Activated CD8-positive, alpha-beta memory T cell treated with anti-CD3 and anti-CD28 coated beads for 4 hours (primary cell): ENCODE measurements at places on chromosomes 13 and 19.

GRCh38 chr19:33697766-33698165 is 76.0 kb downstream of the CHST8 start:
- DNase-seq = no peak

GRCh38 chr19:48481846-48482639 is 12.9 kb downstream of the CYTH2 start:
- no peak for DNase-seq

DNA sequence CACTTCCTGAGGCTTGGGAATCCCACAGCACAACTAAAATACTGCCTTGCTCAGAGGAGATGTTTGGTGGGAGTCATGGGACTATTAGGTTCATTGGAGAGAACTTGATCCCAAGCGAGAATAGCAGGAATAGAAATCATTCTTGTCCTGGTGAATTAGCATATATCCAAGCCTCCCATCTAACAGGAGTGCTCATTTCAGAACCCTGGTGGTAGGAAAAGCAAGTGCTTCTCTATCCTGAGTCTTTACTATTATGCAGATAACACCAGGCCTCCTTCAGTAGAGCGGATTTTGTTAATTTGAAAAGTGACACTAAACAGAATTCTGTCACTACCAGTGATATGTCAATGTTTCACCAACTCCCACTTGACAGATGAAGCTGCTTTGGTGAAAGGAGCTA is 199.5 kb downstream of the ATP8A2 start:
- no peak for DNase-seq

- DNase-seq = no peak
Observed at GRCh38 chr13:113598481-113598880, 13.9 kb downstream of the TFDP1 start.

- DNase-seq = no peak
Observed at GRCh38 chr13:100789968-100790367, 115.4 kb upstream of the TMTC4 start.

DNA sequence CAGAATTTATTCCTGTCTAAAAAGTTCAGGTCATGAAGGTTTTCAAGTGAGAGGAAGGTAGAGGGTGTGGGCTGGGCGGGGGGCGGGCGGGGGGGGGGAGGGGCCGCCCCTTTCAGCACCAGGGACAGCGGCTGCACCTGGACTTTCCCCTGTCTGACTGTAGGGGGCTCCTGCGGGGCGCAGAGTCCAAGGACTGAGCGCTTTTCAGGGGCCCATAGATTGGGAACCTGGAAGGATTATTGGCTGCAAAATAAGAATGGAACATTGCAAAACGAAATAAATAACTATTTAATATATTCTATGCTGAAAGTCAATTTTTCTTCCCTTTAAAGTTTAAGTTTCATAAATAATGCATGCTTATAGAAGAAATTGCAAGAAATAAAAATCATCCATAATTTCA is 8.9 kb upstream of the CYP4F3 start:
- DNase-seq = peak; percentile 4

GRCh38 chr13:73036566-73036965 is 22.2 kb upstream of the KLF5 start:
- DNase-seq = no peak

DNA sequence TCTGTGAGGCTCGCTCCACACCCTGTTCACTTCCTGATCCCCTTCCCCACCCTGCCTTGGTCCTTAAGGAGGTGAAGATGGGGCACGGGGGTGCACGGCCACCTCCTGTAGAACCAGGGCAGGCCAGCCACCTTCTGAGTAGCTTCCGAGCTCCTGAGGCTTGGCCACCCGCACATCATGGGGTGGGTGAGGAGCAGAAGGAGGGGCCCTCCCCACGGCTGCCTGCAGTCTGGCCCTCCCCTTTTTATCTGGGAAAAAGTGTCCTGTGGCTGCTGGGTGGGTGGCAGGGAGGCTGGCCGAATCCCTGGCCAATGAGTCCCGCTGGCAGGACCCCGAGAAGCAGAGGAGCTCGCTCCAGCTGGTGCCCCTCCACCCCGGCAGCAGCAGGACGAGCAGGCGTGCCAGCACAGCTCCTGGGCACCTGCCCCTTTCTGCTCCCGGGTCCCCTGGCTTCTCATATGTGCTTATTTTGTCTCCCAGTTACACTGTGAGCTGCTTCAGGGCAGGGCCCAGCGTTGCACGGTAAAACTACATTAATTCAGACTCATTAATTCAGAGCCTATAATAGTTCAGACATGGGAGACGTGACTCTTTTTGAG is 135.0 kb downstream of the KDM4B start:
- no peak for DNase-seq

DNA sequence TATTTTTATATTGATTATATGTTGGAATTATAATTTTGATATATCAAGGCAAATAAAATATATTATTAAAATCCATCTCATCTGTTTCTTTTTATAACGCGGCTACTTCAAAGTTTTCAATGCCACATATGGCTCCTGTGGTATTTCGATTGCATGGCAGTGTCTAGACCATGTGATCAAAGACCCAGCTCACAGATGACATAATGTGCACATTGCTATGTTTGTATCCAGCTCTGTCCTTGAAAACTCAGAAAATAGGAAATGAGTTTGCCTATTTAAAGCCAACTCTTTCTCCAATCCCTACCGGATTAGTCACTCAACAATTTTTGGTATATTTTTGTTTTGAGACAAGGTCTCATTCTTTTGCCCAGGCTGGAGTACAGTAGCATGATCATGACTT is 26.2 kb downstream of the TMTC4 start:
- no peak for DNase-seq

- no peak for DNase-seq
Observed at GRCh38 chr13:78786459-78786858, 127.5 kb upstream of the OBI1 start.

- DNase-seq = no peak
Observed at GRCh38 chr13:76883236-76883635, 3.0 kb downstream of the KCTD12 start.

DNA sequence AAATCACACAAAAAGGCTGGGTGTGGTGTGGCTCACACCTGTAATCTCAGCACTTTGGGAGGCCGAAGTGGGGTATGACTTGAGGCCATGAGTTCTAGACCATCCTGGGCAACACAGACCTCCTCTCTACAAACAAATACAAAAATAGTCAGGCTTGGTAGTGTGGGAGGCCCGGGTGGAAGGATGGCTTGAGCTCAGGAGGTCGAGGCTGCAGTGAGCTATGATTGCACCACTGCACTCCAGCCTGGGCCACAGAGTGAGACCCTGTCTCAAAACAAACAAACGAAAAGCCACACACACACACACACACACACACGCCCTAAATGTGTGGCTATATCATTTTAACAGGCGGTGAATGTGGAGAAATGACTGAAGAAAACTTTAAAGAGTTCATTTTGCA is 904 bp upstream of the ZNF557 start:
- no peak for DNase-seq
